ENCODE measurements at places on chromosomes 5 and 9. TPM values are rescaled to one million over a fixed set of nuclear protein-coding genes. Genes with fewer than 3 reads are reported as not detected.

DNA sequence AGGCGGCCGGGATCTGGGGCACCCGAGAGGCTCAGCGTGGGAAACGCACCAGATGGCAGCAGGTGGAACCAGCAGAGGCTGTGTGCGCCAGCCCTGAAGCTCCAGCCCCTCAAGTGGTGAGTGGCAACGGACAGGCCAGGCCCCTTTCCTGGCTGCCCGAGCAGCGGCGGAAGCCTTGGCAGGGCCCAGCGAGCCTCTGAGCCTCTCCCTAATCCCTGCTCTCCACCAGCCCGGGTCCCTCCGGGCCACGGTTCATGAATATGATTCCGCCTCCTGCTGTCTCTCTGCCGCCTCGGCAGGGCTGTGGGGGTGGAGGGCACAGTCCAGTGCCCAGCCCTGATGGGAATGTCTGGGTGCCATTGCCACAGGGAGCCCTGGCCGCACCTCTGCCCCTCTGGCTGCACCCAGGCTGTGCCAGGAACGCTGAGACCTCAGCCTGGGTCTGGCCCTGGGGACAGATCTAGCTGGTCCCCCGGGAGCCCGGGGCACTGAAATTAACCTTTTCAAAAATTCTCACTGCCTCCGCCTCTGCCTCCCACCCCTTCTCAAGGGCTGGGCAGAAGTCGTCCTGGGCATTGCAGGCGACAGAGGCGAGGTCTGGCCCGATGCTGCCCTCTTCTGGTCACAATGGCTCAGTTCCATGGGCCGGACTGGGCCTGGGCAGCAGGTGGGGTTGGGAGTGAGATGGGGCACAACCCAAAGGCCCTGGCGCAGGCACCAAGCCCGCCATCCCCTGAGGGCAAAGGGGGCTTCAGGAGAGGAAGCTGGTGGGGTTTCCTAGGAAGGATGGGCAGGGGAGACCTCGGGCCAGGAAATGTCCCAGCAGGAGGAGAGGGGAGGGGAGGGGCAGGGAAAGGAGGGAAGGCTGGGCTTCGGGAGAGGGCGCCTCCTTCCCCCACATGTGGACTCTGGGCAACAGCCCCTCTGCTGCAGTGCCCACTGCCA lies 20.3 kb downstream of the CCDC187 start:
- DNase-seq, result peak; percentile 76

DNA sequence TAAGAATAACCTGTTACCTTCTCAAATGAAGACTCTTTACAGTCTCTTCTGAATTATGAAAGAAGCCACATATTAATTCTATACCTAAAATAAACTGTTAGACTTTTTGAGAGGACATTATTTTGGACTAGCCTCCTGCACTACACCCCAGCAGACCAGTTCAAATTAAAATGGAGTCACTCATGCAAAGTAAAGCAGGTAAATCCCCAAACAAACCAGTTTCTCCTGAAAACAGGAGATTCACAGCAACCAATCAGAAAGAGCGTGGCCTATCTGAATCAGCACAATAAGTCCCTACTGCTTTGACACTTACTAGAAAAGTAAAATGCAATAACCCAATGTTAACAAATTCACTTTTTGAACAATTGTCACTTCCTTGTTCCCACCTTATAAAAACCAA lies 58.8 kb downstream of the PTBP3 start:
- DNase-seq, result no peak

The SLC4A9 gene
- 0.41 TPM for total RNA-seq

DNA sequence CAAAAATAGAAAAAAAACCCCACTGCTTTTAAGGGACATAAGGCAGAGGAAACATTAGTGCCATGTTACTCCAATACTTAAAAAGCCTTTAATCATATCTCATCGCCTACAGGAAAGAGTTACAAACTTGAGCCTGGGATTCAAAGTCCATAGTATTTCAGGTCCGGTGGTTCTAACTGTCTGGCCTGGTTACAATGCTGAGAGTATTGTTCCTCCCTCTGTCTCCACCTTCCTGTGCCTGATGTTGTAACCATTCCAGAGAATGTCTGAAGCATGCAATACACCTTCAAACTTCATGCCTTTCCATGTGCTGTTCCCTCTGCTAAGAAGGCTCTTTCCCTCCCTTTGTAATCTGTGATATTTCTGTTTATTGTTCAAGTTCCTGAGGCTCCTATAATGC lies 41.6 kb upstream of the SLC36A2 start:
- no peak for DNase-seq

- no peak for DNase-seq
Measured at GRCh38 chr9:98536542-98537173, 172.1 kb downstream of the GABBR2 start.

Measured in activated naive CD4-positive, alpha-beta T cell treated with anti-CD3 and anti-CD28 coated beads, Interleukin-2, amount 50 U/mL, for 72 hours (primary cell).